ENCODE measurements at places on chromosomes 3 and 15.

GRCh38 chr15:99019558-99020540, 12.3 kb upstream of the PGPEP1L start:
- no peak for DNase-seq

GRCh38 chr3:156793400-156793799, 32.8 kb upstream of the LEKR1 start:
- DNase-seq, result no peak

DNA sequence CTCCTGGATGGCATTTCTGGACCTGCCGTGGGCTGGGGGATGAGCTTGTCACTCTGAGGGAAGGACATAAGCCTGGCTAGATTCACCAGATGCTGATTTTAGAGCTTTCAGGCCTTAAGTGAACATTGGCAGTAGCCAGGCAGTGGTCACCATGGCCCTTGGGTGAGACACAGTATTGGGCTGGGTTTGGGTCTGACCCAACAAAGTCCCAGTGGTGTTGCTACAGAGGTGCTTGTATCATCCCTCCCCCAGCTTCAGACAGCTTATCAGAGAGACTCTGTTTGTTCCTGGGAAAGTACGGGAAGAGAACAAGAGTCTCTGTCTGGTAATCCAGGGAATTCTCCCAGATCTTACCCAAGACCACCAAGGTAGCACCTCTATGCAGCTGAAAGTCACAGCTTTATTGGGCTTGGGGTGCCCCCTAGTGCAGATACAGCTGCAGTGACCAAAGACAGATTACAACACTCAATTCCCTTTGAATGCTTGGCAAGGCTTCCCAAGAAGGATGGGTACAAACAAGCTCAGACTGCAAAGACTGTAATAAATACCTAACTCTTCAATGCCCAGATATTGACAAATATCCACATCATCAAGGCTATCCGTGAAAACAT, 9.8 kb upstream of the RUVBL1 start:
- DNase-seq, result peak; percentile 7

- no peak for DNase-seq
Measured at GRCh38 chr3:160876643-160877042, 120.6 kb downstream of the PPM1L start.

- DNase-seq, result no peak
Measured at GRCh38 chr3:116230431-116231020, 214.8 kb downstream of the LSAMP start.

DNA sequence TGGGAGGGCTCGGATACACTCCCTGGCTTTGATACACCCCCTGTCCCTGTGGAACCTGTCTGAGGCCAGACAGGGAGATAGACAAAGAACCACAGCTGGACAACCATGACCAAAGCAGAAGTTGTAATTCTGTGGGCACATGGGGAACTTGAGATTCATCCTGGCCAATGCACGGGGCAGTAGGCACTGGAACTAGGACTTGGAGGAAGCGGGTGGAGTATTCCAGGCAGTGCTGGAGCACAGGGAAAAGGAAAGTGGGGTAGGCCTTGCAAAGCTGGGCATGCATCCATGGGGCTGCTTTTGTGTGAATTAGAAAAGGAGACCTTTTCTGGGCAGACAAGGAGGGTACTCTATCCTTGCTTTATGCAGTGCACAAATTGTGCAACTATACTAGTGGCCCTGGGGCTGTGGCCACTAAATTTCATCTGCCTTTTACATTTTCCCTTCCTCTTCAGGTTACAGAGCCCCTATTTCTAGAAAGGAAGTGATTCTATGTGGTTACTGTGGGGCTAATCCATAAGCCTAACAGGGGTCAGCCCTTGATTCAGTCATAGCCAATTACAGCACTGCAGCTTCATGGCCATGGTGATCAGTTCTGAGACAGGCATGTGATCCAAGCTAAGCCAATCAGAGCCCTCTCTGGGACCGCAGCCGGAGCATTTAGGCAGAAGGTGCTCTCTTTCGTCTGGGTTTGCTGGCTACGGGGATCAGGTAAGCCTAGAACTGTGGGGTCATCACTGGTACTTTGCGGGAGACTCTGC, 21.0 kb downstream of the CRABP1 start:
- no peak for DNase-seq

GRCh38 chr3:195058336-195059005, 212.5 kb downstream of the XXYLT1 start:
- no peak for DNase-seq

GRCh38 chr3:50687127-50687751, 12.5 kb downstream of the DOCK3 start:
- no peak for DNase-seq

DNA sequence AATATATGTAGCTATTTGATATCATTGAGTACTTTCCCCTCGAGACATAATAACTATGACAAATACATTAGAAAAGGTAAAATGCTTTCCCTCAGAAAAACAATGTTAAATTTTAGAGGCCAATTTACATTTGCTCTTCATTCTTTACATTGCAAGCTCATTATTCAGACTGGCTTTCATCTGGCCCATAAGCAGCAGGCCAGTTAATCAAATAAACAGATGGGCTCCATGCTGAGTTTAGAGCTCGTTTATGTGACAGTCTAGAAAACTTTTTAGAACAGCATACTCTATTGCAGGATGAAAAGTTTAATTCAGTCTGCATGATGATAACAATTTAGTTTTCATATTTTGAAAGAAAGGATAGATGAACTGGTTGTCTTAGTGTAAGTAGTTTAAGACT, 150.6 kb downstream of the DUT start:
- no peak for DNase-seq

- DNase-seq, result no peak
Measured at GRCh38 chr3:136021803-136022202, 56.3 kb downstream of the PPP2R3A start.

- DNase-seq, result no peak
Measured at GRCh38 chr15:65659502-65660052, 37.8 kb downstream of the SLC24A1 start.

Data from LNCaP clone FGC (cell line).